SK-N-SH treated with all-trans-retinoic acid at 6 μM for 48 hours (cell line): ENCODE measurements at places on chromosomes 2 and 18.

GRCh38 chr18:13051159-13051558 is 60.0 kb downstream of the CEP192 start:
- no peak for ATAC-seq

DNA sequence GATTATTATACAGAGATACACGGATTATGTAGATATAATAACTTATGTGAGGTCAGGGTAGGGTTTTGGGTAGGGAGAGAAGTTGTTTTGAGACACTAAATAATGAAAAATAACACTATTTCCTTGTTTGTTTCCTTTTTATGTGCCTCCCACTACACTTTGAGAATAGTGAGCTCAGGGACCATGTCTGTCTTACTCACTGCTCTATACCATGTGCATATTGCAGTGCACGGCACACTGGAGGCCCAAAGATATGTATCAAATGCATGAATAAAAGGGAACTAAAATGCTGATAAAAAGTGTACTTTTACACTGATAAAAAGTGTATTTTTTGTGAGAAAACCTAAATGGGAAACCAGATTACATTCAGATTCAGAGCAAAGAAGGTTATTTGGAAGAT is 151.4 kb upstream of the NABP1 start:
- no peak for ATAC-seq

- no peak for ATAC-seq
Observed at GRCh38 chr2:46422717-46423394, 56.5 kb upstream of the TMEM247 start.

GRCh38 chr2:70083344-70084156 is 3.7 kb upstream of the PCBP1 start:
- ATAC-seq = no peak

DNA sequence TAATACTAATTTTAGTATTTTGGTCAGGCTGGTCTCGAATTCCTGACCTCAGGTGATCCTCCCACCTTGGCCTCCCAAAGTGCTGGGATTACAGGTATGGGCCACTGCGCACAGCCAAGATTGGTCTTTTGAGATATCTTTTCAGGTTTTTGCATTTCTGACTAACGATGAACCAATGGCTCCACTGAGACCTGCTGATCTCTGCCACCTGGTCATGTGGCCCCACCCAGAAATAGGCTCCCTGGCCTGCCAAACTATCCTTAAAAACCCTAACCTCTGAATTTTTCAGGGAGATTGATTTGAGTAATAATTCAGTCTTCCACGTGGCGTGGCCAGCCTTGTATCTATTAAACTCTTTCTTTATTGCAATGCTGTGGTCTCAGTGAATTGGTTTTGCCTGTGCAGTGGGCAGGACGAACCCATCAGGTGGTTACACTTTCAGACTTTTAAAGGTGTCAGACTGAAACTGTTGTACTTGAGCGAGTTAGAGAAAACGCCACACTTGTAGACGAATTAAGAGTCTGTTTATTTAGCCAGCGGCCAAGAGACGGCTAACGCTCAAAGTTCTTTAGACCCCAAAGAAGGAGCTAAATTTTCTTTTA is 85.8 kb upstream of the MSH6 start:
- ATAC-seq = no peak

DNA sequence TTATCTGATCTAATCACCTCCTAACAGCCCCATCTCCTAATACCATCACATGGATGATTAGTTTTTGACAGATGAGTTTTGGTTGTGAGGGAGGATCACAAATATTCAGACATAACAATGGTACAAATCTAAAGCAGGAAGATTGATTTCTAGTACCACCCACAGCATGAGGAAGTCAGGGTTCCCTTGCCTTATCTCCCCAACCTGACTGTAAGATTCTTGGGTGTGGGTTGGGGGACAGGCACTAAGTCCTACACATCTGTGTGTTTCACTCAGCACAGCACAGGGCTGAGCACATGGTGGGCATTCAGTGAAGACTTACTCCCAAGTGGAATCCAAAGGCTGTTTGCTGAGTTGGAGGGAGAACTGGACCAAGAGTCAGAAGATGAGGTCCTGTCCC is 93.8 kb upstream of the CXCR4 start:
- no peak for ATAC-seq

DNA sequence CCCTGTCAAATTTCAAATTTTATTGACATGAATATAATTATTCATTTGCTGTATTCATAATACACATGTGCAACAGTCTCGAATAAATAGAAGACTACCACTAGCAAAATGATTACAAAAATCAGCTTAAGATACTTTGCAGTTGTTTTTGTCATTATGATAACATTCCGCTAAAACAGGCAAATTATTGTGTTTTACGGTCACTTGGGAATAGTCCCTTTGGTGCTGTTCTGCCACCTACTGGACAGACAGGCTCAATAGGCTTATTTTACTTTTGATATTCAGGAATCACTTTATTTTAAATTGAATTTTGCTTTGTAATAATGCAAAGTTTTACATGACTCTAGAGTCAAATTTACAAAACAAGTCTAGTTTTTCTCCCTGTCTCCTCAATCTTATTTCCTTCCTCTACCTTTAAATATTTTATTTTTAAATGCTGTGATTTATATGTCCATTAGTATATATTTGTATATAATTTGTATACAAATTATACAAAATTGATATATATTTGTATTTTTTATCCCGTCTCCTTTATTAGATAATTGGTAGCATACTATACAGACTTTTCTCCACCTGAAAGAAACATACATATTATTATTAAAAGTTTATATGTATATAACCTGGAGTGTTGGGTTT is 456.3 kb downstream of the DLGAP1 start:
- peak; percentile 51; the same call in 1 of the 3 replicates for ATAC-seq

DNA sequence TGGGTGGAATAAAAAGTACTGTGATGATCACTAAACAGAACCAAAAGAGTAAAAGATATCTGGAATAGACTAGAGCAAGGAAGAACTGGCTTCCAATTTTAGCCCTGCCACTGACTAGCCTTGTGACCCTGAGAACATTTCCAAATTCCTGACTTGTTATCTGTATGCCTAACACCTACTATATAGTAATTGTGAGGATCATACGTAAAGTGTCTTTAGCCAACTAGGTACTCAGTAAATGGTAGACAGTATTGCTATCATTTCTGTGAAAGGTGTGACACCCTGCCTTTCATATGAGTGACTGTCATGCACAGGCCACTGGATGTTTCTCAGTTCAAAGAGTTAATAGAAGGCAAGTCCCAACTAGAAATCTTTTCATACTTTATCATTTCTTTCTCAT is 29.8 kb downstream of the CYTIP start:
- no peak for ATAC-seq

DNA sequence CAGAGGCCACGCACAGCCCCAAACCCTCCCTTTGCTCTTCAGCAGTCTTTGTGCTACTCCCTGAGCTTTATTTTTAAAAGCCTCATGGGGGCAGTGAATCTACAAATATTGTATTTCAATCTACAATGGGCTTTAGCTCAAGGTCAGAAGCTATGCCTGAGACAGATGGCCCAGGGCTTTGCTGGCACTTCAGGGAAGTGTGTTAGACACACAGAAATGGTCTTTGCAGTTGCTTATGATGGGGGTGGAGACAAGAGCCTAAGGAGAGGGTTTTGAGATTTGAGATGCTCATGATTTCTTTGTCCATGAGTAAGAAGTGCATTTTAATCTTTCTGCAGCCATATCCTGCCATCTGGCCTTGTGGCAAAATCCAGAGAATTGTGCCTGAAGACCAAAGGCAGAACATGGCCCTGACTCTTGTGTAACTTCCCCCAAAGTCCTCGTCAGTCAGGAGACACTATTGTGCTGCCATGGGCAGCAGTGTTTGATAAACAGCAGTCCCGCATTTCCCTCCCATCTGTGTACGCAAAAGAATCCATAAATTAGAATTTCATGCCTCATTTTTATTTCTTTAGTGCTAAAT is 92.6 kb downstream of the VAPA start:
- peak; percentile 63 for ATAC-seq

DNA sequence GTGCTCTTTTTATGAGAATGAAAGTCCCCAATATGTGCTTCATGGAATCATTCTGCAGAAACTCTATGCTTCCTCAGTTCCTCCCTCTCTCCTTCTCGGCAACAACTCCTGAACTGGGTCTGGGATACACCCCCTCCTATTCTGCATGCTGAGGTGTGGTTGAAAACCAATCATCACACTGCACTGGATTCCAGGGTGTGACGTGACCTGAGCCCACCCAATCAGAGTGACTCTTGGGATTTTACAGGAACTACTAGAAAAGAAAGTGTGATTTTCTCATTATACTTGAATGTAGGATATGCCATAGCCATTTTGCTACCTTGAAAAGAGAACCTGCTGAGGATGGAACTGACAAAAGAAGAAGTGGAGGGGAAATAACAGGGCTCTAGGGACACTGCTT is 36.3 kb downstream of the ACVR1 start:
- ATAC-seq = no peak
